ENCODE measurements at places on chromosomes 5 and 9.

- peak; percentile 26 for DNase-seq
Measured at GRCh38 chr9:79129865-79130480, 441.8 kb upstream of the TLE4 start.

DNA sequence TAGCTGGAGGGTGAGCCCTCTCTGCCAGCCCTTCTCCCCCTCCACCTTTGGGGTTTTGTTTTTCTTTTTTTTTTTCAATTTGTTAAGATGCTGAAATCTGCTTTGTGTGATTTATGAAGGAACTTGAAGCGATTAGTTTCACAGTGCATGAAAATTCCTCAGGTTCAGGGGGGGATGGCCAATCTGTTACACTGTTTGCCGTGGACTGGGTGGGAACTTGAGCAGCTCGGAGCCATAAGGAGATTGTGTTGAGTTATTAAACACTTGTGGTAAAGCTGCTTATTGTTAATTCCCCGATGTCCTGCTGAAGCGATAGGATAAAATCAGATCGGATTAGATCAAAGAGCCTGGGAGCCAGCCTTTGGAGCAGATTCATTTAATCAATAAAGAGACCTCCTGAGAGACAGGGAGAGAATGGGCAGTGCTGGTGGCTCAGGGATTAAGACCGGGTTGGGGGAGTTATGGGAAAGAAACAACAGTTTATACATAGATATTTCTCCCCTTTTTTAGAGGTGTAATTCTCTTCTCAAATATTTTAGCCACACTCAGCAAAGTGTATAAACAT lies 105.8 kb upstream of the SPATA31D4 start:
- no peak for DNase-seq

DNA sequence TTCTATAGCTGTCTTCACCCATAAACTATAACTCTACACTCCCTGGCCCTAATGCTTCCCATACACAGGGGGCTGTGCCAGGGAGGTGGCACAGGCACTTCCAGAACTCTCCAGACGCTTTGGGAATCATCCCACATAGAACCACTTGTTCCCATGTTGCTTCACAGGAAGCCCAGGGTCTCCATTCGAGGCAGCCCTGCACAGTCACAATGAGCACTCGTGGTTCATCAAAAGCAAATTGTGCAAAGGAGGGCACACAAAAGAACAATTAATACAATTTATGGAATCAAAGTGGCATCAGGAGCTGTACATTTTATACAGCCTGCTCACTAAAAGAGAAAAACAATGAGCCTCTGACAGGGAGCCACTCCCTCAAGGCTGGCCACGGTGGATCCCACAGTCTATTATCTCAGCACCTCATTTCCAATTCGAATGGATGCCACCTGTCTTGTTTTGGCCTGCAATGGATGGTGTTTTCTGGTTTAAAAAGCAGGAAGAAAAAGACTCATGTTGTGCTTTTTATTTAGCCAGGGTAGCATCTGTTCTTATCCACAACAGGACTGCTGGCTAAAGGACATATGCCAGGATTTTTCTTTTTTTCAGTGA lies 354.8 kb downstream of the ENC1 start:
- no peak for DNase-seq

DNA sequence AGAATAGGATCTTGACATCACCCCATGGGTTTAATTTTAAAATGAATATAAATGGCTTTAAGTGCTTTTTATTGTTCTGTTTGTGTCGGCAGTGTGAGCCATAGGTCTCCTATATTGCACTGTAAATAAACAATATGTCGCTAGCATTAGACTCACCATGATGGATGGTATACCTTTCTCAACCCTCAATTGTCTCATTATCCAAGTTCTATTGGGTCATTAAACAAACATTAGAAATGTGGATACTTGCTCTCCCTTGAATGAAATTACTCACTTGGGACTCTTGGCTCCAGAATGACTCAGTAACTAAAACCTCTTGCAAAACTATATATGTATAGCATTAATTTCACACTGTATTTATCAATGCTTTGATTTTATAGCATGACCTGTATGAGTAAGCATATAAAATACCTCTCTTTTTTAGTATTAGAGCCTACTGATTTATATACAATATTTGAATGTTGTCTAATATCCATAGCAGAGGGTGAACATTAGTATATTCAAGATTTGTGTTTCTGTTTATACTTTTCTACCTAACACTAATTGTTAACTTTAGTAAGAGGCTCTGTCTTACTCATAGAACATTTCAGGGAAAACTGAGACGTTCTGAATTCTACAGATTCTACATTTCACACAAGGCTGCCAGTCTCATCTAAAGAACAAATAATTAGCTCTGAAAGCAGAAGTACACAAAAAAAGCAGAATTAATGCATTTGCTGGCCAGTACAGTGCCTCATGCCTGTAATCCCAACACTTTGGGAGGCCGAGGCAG lies 303.8 kb upstream of the PRR16 start:
- peak; percentile 20 for DNase-seq

- DNase-seq = no peak
Measured at GRCh38 chr5:158531860-158532259, 567.9 kb downstream of the EBF1 start.

- DNase-seq = peak; percentile 77
Measured at GRCh38 chr5:95960667-95961616, 709 bp downstream of the ELL2 start.

GRCh38 chr9:115107701-115108100 lies 10.3 kb downstream of the TNC start:
- DNase-seq = peak; percentile 33

- DNase-seq = no peak
Measured at GRCh38 chr9:35198191-35198590, 36.4 kb downstream of the UNC13B start.

- no peak for DNase-seq
Measured at GRCh38 chr5:170132269-170132975, 26.7 kb downstream of the FOXI1 start.

GRCh38 chr5:10524376-10525123 lies 39.3 kb upstream of the ANKRD33B start:
- peak; percentile 63 for DNase-seq

DNA sequence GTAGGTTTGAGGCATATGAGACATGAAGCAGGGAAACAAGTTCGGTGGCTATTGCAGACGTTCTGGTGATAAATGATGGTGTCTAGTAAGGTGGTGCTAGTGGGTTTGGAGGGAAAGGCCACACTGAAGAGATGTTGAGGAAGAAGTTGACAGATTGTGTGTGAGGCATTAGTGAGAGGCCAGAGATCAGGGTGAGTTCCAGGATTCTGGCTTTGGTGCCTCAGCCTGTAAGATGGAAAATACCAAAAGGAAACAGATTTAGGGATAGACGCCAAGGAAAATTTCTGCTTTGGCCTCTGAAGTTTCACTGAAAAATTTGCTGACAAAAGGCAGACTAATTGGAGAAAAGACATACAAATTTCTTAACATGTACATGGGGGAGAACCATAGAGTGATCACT lies 6.4 kb upstream of the PAIP1 start:
- DNase-seq = no peak

- peak; percentile 45 for DNase-seq
Measured at GRCh38 chr5:87141544-87141943, 126.1 kb upstream of the RASA1 start.

DNA sequence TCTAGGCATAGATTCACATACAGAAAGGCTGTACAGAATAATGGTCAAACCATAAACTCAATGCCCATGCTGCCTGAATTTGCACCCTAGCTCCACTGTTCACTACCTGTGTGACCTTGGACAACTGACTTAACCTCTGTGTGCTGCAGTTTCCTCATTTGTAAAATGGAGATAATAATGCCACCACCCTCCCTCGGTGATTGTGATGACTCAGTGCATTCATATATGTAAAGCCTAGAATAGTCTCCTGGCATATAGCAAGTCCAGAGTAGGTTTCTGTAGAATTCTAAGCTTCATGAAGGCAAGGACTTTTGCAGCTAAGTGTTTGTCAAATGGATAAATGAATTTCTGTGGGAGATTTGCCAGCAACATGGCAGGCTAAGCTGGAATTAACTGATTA lies 297.8 kb upstream of the NR4A3 start:
- DNase-seq = no peak

- no peak for DNase-seq
Measured at GRCh38 chr9:119905724-119906123, 536.5 kb upstream of the BRINP1 start.

DNA sequence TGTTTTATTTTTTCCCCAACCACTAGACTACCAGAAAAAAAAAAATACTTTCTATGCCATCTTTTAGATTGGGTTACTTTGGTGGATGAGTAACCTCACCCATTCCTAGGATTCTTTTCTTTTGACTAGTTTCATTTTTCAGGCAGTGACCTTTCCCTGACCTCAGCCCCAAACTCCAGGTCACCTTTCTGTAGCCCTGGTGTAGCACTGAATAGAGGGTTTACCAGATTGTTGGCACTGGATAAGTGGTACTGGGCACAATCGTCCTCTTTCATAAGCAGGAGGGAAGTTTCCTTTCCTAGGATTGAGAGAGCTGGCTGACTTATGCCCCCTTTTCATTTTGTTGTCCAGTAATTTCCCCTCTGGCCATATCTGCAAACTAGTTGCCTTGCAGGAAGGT lies 169.4 kb upstream of the TMEM161B start:
- peak; percentile 53 for DNase-seq

- no peak for DNase-seq
Measured at GRCh38 chr9:87478226-87478992, 19.3 kb upstream of the DAPK1 start.

DNA sequence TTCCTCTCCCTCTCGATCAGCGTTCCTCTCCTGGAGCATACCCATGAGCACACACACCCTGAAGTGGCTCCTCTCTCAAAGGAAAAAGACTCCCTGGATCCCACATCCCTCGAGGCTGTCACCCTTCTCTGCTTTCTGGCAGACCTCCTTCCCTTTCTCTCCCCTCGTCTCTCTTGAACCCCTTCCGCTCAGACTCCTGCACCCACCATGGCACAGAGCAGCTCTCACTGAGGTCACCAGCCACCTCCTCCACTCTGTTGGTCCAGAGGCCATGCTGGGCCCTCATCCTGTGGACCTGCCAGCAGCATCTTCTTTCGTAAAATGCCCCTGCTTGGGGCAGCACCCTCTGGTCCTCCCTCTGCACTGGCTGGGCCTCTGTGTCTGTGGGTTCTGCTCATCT lies 5.7 kb downstream of the B4GALT7 start:
- DNase-seq = no peak

DNA sequence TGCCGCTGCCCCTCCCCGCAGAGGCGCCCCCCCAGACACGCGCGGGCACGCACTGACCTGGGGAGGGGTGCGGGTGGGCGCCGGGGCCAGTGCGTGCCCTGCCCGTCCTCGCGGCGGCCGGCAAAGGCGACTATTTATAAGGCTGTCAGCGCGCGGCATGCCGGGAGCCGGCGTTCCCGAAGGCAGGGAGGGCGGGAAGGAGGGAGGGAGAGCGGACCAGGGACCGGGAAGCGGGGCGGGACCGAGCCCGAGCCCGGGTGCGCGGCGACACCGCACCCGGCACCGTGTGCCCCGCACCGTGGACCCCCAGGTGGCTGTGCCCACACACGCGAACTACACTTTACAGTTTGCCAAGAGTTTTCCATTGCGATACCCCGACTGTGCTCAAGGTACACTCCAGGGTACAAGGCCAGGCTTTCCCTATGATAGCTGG lies at the start of gene AK1:
AK1 (minus strand) TSS at position 110 of the 433 bp plus-strand sequence. CDS start 3,058 bp downstream, outside the sequence.
- peak; percentile 41 for DNase-seq

DNA sequence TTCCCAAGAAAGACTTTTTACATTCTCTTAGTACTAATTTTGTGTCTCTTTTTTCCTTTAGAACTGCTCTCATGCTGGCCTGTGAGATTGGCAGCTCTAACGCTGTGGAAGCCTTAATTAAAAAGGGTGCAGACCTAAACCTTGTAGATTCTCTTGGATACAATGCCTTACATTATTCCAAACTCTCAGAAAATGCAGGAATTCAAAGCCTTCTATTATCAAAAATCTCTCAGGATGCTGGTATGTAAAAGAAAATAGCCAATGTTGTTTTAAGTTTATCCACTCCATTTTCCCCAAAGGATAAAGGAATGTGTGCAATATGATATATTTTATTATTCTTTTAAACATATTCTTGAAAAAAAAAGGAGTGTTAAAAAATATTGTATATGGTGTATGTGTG lies 27.3 kb upstream of the TTC23L start:
- no peak for DNase-seq

DNA sequence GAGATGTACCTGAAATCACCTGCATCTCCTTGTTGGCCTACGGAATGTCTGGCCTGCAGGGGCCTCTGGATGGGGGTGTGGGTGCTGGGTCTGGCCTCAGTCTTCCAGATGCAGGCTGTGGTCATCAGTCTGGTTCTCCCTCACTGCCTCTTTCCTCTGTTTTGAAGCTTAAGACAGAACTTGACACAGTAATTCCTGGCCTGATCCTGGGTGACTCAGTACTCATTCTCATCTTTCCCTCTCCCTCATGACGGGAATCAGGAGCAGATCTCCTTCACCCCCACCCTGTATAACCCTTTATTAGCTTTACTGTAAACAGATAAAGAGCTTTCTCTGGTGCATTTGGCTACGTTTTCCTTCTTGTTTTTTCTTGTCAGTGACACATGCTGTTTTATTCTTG lies 89.3 kb upstream of the ADAMTS16 start:
- no peak for DNase-seq

DNA sequence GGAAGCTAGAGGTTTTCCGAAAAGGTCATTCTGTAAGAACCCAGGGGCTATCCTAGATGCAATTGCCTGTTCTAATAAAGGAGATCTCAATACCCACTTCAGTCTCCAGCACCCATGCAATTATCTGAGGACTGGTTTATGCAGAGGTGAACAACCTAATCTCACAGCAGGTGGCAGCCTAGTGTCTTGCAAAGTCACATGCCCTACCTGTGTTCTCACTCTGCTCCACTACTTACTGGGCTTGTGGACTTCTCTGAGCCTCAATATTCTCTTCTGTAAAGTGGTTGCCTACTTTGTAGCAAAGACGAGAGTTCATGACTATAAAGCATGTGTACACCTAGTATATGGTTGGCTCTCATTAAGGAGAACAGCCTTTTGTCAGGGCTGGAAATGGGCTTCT lies 21.0 kb upstream of the ALDH1B1 start:
- DNase-seq = no peak

DNA sequence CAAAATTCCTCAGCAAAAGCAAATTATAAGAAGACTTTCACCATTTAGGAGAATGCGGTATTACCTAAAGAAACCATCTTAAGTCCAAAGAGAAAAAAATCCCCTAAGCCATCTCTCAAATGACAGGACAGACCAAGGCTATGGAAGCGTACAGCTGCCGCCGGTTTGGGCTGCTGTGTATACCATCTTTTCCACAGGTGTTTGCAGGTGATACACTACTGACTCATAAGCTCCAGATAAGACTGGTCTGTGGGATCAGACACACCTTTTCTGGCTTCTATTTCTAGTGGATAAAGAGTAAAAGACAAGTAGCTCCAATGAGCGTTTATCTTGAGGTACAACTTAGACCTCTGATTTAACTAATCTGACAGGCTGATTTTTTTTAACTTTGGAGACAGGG lies 7.7 kb downstream of the CDKN2AIPNL start:
- no peak for DNase-seq

DNA sequence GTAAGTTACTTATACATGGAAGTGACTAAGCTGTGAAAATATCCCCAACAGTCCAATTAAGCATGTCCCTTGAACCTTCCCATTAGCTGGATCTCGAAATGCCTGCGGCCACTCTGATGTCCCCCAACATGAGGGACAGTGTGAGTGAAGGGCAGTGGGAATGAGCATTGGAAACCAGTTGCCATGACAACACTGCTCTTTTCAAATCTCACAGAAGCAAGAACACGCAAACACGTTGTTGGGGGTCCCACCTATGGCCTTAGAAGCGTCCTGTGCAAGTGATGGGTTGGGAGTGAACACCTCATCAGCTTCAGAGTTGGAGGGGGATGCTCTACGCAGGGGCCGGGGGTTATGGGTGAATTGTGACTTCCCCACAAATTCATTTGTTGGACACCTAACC lies 205.9 kb downstream of the NXNL2 start:
- no peak for DNase-seq

All from NCI-H226 (cell line).